ENCODE measurements at places on chromosomes 3 and 15.

- DNase-seq = no peak
These were observed 204.4 kb downstream of the SLC9A9 start for GRCh38 chr3:143643905-143644304.

DNA sequence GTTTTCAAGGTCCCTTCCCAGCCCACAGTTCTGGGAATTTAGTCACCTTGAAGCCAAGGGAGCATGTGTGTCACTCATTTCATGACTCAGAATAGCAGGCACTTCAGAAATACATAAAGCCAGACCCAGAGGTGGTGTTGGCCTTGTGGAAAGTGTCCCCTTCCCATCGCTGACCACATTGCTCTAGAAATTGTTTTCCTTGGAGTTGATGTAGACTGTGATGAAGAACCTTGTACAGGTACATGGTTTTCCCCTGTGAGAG lies 158.8 kb downstream of the SLCO3A1 start:
- DNase-seq = peak; percentile 53

GRCh38 chr3:143135150-143135549 lies 15.6 kb downstream of the CHST2 start:
- DNase-seq = peak; percentile 90

- DNase-seq = no peak
These were observed 60.1 kb downstream of the SGO1 start for GRCh38 chr3:20125897-20126296.

DNA sequence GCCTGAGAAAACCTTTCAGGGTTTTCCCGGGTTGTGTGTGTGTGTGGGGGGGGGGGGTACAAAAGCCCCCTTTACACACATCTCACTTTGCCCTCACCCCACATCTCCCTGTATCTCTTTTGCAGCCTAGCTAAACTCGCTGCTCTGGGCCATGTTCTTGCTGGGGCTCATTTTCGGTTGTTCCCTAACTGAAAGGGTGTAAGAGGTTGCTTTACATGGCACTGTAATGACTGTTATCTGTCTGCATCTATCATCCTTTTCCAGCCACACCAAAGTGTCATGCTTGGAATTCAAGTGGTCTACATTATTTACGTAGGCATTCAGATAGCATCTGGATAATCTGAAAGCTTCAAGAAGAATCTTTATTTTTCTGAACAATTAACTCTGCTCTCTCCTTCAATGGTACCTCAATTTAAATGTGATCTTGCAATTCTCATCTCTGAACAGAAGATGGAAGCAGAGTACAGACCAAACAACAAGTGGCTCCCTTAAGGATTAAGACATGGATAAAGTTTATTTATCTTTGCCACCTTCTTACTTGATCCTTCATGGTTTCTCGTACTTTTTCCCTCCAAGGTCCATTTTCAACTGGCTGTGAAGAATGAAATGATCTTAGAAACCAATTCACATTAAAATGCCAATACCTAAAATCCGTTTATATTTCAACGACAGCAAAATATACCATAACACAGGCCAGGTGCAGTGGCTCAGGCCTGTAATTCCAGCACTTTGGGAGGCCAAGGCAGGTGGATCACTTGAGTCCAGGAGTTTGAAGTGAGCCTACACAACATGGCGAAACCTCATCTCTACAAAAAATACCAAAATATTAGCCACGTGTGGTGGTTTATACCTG lies 34.9 kb downstream of the DCLK3 start:
- peak; percentile 20 for DNase-seq

DNA sequence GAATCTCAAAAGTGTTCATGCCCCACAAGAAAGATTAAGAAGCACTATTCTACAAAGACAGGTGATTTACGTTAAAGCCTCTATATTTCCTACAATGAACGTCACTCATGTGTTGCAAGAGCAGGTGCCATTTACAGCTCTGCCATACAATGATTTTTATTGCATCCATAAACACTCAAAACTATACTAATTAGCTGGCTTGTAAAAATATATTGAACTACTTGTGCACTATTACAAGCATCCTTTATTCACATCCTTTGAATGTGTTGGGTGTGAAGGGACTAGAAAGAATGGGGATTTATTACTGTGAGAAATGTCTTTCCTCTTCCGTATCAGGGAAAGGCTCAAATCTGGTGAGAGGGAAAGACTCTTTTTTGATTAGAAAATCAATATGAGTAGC lies 50.7 kb upstream of the C3orf49 start:
- DNase-seq = no peak

DNA sequence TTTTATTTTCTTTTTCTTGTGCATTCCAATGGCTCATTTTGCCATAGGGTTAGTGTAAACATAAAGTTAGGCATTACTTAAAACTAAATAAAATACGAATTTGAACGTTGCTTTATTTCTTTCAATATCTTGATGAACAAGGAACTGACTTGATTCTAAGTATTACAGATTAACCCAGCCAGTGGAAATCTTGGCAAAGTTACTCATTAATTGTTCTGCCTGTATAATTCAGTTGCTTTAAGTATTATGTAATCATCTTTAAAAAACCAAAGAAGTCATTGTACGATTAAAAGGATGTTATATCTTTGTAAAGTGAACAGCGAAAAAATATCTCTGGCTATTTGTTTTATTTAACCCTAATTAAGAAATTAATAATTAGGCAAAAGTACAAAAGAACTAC lies 737.9 kb upstream of the BCHE start:
- no peak for DNase-seq

DNA sequence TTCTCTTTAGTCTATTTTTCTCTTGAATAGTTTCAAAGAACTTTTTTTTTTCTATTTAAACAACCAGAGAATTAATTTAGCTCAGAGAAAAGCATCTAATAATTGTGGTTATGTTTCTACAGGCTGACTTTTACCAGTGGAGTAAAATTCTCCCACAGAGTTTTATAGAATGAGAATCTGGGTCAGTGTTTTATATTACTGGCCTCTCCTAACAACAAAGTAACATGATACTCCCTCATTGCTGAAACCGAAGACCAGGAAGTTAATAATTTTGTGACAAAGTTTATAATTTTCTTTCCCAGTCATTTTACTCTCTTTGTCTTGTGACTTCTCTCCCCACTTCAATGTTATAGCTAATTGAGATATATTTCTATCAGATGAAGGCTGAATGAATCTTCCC lies 946.9 kb downstream of the EPHA3 start:
- no peak for DNase-seq

- no peak for DNase-seq
These were observed 1.4 kb downstream of the CRTC3 start for GRCh38 chr15:90531147-90531546.

DNA sequence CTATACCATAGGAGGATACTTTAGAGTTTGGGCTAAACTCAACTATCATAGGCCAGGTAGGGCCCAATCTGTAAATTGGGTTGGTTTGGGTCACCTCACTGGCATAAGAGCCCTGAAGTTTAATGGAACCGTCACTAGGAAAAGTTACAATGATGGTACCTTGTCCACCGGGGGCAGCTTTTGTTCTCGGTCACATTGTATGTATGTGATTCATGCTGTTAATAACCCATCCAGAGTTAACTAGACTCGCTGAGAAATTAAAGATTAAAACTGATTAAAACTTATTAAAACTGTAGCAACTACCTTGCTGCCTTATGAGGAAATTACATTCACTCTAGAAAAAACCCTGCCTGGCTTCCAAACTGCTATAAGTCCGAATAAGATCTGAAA lies 145.0 kb upstream of the TMCO5A start:
- no peak for DNase-seq

DNA sequence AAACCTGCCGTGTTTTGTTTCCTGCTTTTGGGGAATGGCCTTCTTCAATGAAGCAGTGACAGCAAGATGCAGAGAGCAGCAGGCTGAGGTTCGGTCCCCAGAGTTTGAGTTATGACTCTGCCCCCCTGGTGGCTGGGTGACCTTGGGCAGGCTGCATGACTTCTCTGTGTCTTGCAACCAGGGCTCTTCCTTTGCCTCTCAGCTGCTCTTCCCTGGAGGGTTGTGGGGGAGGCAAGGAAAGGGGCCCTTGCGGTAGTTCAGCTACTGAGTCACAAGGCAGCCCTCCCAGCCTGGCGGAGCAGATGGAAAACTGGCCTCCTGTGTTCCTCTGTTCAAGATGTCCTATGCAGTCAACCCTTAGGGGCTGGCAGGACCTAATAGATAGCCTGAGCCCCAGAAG lies 17.1 kb downstream of the CTXND1 start:
- peak; percentile 36 for DNase-seq

DNA sequence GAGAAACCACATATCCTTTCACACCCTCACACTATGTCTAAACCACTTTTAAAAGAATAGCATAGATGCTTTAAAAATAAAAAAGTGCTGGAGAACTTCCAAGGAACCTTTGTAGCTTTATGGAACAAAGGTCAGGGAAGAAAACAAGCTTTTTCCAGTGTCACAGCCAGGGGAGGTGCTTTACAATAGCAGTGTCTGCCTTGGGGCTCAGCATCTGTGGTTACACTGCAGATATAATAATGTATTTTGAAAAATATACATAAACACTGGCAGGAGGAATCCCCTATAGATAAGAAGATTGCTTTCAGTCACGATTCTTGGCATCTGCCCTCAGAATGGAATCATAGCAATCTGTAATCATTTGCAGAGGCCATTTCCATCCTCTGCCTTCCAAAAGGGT lies 362.4 kb upstream of the LRRC3B start:
- DNase-seq = no peak

- DNase-seq = no peak
These were observed 166.9 kb downstream of the ULK4 start for GRCh38 chr3:41794748-41795589.

GRCh38 chr3:46469680-46470357 lies 5.1 kb upstream of the LTF start:
- DNase-seq = no peak
